ENCODE measurements at places on chromosomes 5 and 9.

DNA sequence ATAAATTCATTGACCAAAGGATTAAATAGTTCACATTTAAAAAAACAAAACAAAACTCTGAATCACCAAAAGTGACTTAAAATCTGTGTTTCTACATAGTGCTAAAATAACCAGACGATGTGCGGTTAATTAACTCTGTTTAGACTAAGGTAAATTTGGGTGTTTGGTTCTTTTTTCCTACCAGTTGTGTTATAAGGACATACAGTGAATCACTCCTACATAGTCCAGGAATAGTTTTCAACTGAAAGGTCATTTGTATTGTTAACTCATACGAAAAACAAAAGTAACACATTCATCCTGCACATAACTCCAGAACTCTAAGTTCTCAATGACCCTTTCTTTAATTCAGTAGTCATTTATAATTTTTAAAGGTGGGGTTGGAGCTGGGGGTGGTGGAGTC lies 203.7 kb downstream of the GLIS3 start:
- no peak for DNase-seq

DNA sequence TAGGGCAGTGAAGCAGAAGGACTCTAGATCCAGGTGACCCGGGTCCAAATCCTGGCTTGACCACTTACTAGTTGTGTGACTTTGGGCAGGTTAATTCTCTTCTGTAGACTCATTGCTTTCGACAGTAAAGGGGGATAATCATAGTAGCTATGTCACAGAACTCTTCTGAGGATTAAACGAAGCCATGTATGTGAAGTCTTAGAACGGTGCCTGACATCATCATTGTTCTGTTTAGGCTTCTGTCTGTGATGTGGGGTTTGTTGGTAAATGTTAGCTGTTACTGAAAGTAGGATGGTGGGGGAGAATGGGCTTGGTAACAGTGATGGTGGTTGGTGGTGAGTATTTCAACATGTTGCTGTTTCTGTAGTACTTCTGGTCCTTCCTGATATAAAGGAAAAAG lies 73.7 kb downstream of the MAP1B start:
- no peak for DNase-seq

GRCh38 chr9:133599470-133600173 lies 9.6 kb downstream of the FAM163B start:
- no peak for DNase-seq

GRCh38 chr9:125842242-125842641 lies 95.1 kb downstream of the PBX3 start:
- DNase-seq: no peak

DNA sequence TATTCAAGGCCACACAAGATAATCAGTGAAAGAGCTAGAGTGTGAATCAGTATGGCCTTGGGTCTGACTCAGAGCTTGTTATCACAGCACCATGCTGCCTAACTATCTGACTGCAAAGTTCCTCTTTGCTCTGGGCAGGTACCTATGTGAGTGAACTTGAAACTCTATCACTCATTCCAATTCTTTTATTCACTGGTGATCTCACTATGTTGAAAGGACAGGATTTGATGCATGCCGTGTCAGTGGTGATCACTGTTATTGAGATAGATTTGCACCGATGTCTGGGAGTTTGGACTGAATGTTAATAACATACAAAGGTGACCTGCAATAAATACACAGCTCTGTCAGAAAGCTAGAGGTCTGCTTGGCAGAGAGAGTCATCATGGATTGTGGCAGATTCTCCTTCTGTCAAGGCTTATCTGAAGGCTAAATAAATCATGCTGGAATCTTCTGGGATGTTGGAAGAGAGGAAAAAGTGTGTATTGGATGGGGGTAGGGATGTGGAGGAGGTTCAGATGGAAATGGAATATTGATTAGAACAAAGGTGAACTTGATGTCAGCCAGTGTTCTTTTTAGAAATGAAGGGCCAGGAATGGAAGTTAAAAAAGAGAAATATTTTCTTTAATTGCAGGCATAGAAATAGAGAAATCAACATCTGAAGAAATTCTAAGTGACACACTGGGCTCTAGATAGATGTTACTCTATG lies 91.8 kb upstream of the TNC start:
- peak; percentile 59 for DNase-seq

DNA sequence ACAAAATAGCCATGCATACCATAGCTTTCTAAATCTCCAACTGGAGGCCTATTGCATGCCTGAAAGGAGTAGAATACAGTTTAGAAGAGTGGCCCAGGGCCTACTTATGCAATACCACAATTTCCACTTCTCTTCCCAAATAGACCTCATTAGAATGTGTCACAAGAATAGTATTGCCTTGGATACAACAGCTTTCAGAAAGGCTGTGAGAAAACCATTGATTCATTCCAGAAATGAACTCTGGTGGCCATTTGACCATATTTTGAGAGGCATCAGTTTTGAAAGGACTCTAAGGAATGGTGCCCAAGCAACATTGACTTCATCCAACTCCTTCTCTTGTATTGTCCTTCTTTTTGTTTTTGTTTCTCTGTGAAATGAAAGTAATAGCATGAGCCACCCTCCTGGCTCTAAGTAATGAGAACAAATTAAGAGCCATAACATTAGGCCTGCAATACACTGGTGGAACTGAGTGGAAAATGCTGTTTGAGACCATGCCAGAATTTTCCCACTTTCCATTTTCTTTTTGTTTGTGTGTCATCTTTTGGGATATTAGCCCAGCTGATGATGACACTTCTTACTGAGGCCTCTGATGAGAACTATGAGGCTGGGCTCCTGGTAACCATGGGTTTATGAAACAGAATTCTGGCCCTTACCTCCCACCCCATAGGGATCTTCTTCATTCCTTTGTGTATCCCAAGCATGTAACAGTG lies 90.2 kb downstream of the TMEM174 start:
- DNase-seq: no peak

- DNase-seq: peak; percentile 92
Observed at GRCh38 chr5:139392678-139393496, 2.0 kb downstream of the PROB1 start.

DNA sequence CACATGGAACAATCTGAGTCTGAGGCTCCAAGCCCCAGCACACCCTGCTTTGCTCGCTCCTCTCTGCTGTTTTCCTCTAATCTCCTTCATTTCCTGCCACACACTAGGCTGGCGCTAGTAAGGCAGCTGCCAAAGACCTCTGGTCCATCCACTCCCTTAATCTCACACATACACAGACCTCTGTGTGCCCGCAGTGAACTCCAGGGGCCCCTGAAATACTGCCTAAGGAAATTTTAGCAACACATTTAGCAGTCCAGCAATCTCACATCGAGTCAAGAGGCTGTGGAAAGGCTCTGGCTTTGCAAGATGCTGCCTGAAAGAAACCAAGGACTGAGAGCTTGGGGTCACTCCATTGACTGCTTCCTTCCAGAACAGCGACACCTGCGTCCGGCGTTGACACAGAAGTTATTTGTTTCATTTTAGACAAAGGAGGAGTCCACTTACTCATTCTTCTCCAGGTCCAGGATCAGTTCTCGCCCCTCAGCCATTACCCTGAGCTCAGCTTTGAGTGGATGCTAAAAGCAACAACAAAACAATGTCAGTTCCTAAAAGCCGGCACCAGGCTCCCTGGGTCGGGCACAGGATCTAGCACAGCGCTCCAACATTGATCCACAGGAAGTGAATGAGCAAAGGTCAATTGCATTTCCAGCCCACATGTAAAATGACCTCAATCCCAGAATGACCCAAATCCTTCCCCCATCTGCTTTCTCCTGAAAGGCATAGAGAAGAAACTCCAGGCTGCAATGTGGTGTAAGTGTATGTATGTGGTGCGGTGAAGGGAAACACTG lies 11.5 kb downstream of the ADAM19 start:
- no peak for DNase-seq

GRCh38 chr9:135729480-135729879 lies 27.5 kb downstream of the KCNT1 start:
- no peak for DNase-seq

DNA sequence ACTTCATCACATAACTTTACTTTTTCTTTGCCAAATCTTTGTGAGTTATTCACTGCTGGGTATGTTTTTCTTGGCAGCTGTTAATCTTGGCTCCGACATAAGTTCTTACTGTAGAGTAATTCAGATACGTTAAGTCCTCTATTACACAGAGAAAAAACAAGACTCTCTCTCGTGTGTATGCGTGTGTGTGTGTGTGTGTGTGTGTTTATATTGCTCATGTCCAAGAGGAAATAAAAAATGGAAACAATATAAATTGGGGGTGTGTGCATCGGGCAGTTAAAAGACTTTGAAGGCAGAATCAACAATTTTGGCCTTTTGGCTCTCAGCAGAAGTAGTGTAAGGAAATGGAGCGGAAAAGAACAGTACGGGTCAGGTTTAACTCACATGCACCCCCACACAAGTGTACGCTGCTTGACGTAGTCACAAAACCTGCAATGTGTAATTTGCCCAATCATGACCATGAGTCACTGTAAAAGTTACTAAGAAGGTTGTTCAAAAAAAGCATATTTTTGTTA lies 67.2 kb upstream of the IFNE start:
- no peak for DNase-seq

GRCh38 chr5:161535762-161536161 lies 10.8 kb downstream of the GABRB2 start:
- DNase-seq: peak; percentile 57

GRCh38 chr9:71854811-71855210 lies 56.2 kb downstream of the ABHD17B start:
- DNase-seq: no peak

DNA sequence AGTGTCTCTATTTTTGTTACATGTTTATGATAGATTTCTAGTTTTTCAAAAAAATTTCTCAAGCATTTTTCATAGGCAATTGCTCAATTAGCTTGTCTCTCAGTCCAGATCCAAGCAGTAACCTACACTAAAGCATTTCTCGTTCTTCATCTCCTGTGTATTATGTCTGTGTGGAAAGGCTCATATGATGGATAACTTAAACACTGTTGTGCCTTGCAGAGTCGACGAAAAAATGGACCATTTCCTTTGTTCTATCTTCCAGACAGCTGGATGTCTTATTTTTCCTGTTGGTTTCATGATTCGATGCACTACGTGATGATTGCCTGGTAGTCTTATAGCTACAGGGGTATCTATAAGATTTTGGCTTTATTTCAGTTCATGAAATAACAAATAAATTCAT lies 347.8 kb downstream of the TRPM3 start:
- no peak for DNase-seq

- DNase-seq: no peak
Observed at GRCh38 chr5:142572006-142572405, 113.9 kb downstream of the FGF1 start.
